MCF 10A (cell line): ENCODE measurements at places on chromosomes 13 and 19. TPM values are rescaled to one million over a fixed set of nuclear protein-coding genes. Genes with fewer than 3 reads are reported as not detected.
A peak's percentile ranks its signal among the peaks of the same experiment; 100 is the strongest.

The TGFBR3L gene
- total RNA-seq = 3.3 and 4.5 TPM in 2 replicates

GRCh38 chr19:38592940-38593339, 24.8 kb downstream of the MAP4K1 start:
- DNase-seq = no peak
- H3K36me3 ChIP-seq = no peaks in the 10 kb centered on the region
- H3K4me1 ChIP-seq = no peaks in the 10 kb centered on the region
- no peak overlapping the region for H3K27ac ChIP-seq
- H3K27me3 ChIP-seq = no peaks in the 10 kb centered on the region

The S1PR5 gene
- not detected in 2 replicates for total RNA-seq

The LRG1 gene
- 0.33 and 0.56 TPM in 2 replicates for total RNA-seq

The ACER1 gene
- not detected in 2 replicates for total RNA-seq

- no peaks in the 10 kb centered on the region for H3K4me1 ChIP-seq
- no peak for DNase-seq
- H3K27ac ChIP-seq = no peak overlapping the region
- peaks cover 72% of the 10 kb centered on the region for H3K36me3 ChIP-seq
Measured at GRCh38 chr13:113472355-113473025, 18.0 kb downstream of the DCUN1D2 start.

- no peak overlapping the region for H3K27ac ChIP-seq
- H3K36me3 ChIP-seq = no peaks in the 10 kb centered on the region
- no peak overlapping the region for H3K4me3 ChIP-seq
Measured at GRCh38 chr13:68715651-68716050, 1392.0 kb upstream of the ATXN8OS start.

- no peaks in the 10 kb centered on the region for H3K36me3 ChIP-seq
- H3K4me1 ChIP-seq = peaks cover 7% of the 10 kb centered on the region
- DNase-seq = peak; percentile 5
- H3K27ac ChIP-seq = no peak overlapping the region
- H3K27me3 ChIP-seq = no peaks in the 10 kb centered on the region
Measured at GRCh38 chr13:39364947-39365468, 238.0 kb downstream of the LHFPL6 start.

GRCh38 chr13:20197361-20197834, 4.7 kb upstream of the GJB2 start:
- no peak overlapping the region for H3K4me3 ChIP-seq
- H3K36me3 ChIP-seq = no peaks in the 10 kb centered on the region
- DNase-seq = peak; percentile 59
- H3K27ac ChIP-seq = no peak overlapping the region
- no peaks in the 10 kb centered on the region for H3K27me3 ChIP-seq
- H3K4me1 ChIP-seq = peaks cover 24% of the 10 kb centered on the region

The ZNF470 gene
- not detected in 2 replicates for total RNA-seq

DNA sequence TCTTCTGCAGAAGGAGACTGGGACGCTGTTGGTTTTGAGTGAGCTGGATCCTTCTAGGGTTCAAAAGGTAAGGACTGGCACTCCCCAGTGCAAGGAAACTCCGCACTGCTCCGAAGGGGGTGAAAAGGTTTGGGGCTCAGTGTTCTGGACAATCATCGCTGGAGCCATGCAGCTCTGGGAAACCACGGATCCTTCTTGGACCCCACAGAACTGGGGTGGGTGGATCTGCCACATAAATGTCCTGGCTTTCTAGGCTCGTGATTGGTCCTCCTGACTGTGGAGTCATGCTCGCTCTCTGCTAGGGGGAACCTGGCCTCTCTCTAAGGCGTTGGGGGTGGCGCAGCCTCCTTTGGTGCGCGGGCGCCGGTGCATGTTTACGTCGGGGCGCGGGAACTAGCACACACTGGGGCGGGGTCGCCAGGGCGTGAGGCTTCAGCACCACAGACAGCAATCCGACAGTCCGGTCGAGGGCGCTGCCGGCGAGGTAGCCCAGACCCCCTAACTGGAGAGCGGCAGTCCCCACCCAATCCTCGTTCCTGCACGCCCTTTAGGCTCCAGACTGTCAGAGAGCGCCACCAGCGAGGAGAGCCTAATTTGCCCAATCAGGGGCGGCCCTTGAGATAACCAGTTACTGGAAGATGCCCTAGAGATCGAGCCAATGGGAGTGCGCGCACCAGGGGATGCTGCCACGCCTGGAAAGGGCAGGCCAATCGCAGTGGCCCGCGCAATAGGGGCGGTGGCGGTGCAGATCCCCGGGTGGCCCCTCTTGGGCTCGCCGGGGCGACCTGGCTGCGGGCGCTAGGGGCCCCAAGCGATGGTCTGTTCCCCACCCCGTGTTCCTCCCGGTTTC, 913 bp upstream of the ELAVL3 start:
- H3K4me3 ChIP-seq = peak overlapping the region; percentile 46
- no peak for DNase-seq
- no peaks in the 10 kb centered on the region for H3K36me3 ChIP-seq
- no peak overlapping the region for H3K27ac ChIP-seq
